ENCODE measurements at places on chromosomes 2 and 18.

- no peak for DNase-seq
These were observed 37.3 kb downstream of the EFR3B start for GRCh38 chr2:25079050-25079635.

- no peak for DNase-seq
These were observed 113.3 kb upstream of the DNMT3A start for GRCh38 chr2:25454824-25455611.

DNA sequence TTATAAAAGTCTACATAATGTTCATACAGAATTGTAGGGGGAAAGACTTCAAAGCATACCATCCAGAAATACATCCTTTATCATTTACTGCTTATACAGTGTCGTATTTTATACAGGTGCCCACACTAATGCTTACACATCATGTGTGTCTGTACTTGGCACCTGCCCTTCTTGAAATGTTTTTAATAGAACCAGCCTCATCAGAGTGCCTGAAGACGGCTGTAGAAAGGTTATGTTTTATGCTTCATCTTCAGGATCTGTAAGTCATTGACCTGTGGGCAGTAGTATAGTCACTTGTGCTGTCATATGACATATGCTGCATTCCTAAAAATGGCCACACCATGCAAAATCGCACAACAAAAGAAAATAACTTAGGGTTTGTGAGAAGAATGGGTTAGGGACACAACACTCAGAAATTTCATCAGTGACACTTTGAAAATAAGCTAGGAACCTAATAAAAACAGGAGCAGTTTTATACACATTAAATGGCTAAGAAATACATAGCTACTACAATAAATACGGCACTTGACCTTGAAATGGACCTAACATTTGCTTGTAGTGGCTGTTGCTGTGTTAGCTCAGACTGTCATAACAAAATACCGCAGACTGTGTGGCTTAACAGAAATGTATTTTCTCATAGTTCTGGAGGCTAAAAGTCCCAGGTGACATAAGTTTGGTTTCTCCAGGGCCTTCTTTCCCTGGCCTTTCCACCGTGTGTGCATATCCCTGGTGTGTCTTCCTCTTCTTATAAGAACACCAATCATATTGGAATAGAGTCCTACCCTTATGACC lies 112.6 kb downstream of the CERS6 start:
- no peak for DNase-seq

DNA sequence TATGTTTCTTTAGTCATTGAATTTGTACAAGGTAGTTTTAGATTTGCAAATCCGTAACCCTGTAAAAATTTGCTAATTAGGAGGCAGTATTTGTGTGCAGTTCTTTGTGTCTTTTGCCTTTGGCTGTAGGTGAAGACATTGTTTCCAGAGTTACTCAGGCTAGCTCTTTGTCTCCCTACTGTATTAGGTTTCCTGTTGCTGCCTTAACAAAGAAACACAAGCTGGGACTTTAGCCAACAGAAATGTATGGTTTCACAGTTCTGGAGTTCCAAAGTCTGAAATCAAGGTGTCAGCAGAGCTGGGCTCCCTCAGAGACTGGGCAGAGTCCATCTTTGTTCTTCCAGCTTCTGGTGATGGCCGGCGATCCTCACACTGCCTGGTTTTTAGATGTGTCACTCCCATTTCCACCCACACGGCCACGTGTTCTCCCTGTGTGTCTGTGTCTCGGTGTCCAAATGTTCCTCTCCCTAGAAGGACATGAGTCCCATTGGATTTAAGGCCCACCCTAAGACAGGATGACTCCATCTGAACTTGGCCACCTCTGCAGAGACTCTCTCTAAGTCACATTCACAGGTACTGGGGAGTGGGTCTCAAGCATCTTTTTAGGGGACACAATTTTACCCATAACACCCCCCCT lies 309.7 kb downstream of the GALR1 start:
- no peak for DNase-seq

GRCh38 chr18:62518460-62519375 lies 4.1 kb upstream of the ZCCHC2 start:
- DNase-seq, result no peak

- no peak for DNase-seq
These were observed 11.4 kb downstream of the CHST10 start for GRCh38 chr2:100406120-100406508.

GRCh38 chr2:81195774-81196382 lies 891.3 kb upstream of the LRRTM1 start:
- DNase-seq, result no peak

DNA sequence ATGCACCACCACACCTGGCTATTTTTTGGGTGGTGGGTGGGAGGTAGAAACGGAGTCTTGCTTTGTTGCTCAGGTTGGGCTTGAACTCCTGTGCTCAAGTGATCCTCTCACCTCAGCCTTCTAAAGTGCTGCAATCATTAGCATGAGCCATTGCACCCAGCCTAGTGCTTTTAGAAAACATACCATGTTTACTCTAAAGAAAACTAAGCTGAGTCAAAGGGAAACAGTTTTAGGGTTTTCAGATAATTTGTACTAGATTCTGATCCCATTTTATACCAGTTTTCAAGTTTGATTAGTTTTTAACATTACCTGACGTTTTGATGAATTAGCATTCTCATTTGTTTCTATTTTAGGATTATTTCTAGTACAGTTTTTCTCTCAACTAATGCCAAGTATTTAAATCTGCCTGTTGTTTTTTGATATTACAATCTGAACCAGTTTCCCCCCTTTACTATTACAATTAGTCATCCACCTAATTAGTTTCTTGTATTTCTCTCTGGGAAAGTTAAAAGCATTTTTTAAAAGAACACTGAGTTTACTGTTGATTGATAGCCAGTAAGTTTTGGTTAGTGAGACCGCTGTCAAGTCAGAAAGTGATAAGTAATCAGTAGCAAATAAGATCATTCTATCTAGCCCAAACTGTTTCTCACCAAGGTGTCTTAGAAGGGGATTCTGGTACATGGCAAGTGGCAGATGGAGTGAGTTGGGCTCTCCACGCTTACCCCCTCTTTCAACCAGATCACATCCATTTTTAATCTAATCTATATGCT lies 24.2 kb upstream of the TBR1 start:
- no peak for DNase-seq

- no peak for DNase-seq
These were observed 2.1 kb downstream of the CNTNAP5 start for GRCh38 chr2:124027182-124027581.

DNA sequence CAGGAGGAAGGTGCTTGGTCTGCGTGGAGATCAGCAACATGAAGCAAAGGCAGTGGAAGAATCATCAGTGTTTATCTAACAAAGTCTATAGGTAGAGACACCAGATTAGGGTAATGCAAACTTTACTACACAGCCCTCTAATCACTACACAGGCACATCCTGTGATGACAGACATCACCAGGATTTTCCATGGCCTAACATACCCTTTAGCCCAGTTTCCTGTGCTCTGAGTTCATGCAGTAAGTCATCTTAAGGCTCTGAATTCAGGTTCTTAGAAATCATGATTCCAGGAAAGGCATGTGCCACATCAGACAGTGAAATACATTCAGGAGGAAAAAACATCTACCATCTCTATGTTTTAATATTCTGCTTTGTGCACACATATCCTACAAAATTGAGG lies 708.5 kb upstream of the SLC8A1 start:
- DNase-seq, result no peak

DNA sequence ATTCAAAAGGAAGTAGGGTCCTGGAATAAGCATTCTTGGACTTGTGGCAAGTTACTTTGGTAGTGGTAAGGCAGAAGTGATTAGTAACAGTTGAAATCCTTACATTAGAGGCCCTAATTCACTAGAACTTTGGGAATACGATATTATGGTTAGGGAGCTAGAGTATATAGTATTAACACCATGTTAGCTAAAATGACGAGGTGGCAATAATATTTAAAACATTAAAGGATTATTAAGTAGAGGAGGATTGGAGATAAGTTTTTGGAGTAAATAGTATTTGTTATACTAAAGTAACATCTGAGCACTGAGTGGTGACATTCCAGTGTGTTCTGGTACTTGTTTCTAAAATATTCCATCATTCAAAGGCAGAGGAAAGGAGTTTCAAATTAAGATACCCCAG lies 91.0 kb downstream of the AGPS start:
- no peak for DNase-seq

DNA sequence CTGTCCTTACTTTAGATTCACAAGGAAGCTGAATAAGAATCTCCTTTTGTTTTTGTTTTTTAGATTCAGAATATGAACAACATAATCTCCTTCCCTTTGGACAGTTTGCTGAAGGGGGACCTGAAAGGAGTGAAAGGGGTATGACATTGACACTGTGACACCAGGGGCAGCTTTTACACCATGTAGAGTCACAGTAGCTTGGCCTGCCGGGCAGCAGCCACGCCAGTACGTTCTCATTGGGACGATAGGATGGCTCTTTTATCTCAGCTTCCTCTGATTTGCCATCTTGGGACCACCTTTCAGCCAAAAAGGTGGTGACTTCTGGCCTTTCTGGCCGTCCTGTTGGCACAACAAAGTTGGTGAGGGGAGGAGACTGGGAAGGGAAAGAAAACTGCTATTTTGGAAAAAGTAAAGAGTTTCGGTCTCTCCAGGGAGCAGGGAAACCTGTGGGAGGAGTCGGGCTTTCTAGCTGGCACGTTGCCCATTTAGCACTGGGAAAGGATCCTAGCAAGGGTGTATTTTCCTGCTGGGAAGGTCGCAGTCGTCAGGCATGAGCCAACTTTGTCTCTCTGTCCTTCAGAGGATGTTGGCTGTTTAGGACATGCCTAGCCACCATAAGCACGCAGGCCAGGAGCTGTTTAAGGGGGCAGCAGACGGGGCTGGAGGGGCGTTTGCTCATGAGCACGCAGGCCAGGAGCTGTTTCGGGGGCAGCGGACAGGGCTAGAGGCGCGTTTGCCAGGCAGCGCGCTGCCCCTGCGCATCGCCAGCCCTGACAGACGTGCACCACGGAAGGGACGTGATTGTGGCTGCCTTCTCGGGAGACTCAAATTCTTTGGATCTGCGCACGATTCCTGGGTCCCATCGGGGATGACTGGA lies 104.6 kb downstream of the ITGB1BP1 start:
- no peak for DNase-seq

GRCh38 chr2:108449410-108450130 lies 564 bp downstream of the GCC2 start:
- no peak for DNase-seq

GRCh38 chr2:136141510-136142149 lies 23.7 kb upstream of the CXCR4 start:
- DNase-seq, result no peak

GRCh38 chr2:16031058-16031847 lies 90.9 kb downstream of the MYCN start:
- no peak for DNase-seq

- DNase-seq, result no peak
These were observed 167.6 kb upstream of the ACAA2 start for GRCh38 chr18:49980896-49981295.

GRCh38 chr2:75464348-75464946 lies 96.3 kb downstream of the EVA1A start:
- DNase-seq, result no peak

- DNase-seq, result no peak
These were observed 47.7 kb downstream of the ZNF516 start for GRCh38 chr18:76447258-76447890.

DNA sequence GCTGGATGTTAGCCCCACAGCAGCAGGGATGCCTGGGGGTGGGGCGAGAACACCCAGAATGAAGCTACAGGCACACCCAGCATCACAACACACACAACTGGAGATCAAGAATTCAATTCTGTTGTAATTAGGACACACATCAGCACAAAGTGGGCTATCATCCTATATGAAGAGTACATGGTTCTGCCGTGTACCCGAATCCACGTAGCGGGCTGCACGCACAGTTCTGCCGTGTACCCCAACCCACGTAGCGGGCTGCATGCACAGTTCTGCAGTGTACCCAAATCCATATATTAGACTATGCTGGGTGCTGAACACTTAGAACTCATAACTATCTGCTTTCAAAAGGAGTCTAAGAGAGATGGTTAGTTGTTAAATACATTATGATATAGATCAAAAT lies 86.5 kb downstream of the EIPR1 start:
- DNase-seq, result no peak

DNA sequence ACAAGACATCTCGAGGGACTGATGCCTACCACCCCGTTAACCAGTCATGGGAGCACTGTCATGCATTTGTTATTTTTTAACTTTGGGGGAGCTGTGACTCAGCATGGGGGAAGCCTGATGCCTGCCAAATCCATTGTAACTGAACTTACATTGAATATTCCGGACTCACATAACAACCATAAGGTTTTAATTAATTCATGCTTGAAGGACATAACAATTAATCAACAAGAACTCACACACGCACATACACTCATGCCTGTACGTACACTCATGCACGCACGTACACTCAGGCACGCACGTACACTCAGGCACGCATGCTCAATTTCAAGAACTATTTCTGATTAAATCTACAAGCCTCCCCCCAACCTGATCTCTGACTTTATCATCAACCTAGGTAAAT lies 1639.1 kb downstream of the SUCLG1 start:
- DNase-seq, result no peak

DNA sequence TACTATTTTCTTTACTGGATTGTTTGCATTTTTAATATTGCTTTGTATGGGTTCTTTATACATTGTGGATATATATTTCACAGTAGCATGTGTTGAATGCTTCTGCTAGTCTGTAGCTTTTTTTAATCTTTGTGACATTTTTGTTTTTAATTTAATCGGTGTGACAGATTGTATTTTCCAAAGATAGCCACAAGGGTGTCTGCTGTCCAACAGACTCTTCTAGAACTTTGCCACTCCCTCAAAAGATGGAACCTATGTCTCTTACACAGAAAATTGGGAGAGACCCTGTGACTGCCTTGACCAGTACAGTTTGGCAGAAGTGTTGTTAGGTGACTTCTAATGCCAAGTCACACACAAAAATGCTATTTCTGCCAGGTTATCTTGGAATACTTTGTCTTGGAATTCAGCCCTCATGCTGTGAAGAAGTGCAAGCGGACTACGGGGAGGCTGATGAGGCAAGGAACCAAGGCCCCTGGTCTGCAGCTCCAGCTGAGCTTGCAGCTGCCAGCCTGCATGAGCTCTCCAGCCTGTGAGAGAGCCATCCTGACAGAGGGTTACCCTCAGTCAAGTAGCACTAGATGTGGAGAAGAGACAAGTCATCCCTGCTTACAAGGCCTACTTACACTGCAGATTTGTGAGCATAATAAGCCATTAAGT lies 110.8 kb downstream of the TDRD15 start:
- DNase-seq, result no peak

DNA sequence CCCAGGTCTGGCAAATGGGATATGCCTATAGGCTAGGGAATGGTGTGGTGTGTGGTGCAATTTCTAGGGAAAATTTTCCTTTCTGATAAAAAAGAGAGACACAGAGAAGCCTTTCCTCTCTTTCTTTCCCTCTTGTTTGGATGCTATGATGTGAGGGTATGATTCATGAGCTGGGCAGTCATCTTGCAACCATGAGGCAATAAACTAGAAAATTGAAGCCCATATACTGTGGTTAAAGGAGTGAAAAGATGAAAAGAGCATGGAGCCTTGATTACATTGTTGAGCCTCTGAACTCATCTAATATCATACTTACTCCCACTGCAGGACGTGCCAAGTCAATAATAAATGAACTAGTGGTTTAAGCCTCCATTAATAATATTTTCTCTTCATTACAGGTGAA lies 215.6 kb downstream of the HAUS1 start:
- DNase-seq, result no peak
